CD4-positive, alpha-beta T cell treated with Interleukin-15 for 4 hours (primary cell): ENCODE measurements at places on chromosomes 2 and 18.

DNA sequence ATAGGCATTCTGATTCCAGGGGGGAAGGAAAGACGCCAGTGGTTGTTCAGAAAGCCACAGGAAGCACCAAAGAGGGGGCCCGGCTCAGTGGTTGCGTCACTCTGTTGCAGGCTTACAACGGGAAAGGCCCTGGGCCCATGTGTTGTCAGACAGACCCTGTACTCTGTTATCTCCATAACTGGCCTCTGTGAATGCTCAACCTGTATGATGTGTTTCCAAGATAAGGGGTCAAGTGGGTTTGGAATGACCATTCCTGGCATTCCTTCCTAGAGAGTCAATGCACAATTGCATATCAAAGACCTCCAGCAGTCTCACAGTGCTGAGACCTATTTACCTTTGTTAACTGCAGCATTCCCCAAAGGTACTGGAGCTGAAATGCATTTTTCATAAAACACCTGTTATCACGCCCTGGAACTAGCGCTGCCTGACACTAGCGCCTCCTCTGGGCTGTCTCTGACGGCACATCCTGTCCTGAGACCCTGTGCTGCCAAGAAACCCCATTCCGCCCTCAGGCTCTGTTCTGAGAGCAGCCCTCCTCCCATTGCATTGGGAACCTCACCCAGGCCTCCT, 13.2 kb upstream of the LRRFIP1 start:
- DNase-seq, result no peak

DNA sequence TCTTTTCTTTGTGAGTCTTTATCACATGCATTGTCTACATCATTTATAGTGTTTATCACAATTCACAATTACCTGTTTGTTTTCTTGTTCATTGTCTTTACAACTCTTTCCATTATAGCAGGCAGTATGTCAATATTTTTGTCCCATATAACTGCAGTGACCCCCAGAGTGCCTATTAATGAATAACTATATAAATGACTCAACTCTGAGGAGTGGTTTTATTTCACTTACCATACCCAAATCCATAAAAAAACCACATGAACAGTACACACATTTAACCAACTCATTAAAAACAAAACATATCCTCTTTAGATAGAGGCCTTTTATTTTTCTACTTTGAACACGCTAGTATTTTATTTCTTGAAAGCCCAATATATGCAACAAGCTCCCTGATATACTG, 1419.1 kb upstream of the NXPH2 start:
- no peak for DNase-seq

GRCh38 chr18:70419526-70419925, 130.7 kb downstream of the SOCS6 start:
- DNase-seq, result no peak

DNA sequence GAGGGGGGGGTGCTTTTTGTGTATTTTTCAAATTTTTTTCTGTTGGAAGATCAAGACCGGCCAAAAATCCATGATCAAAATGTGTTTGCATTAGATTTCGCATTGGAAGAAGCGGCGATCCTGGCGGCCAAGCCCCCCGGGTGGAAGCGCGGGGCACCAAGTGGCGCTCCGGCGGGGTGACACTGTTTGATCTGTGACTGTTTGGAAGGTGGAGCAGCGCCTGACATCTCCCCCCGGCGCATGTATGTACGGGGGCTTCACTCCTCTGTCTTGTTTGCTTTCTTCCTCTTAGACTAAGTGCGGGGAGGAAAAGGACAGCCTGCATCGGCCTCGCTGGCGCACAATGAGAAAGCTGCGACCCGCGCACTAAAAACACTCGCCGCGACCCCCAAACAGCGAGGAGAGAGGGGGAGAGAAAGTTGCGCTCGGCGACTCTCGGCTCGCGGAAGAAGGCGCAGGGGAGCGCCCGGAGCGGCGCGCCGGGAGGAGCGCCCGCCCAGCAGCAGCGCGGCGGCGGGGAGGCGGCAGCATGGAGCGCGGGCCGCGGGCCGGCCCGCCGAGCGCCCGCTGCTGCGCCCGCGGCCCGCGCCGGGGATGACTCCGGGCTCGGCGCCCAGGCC, 515 bp downstream of the TSHZ1 start:
- DNase-seq, result peak; percentile 8
